Dorsolateral prefrontal cortex (tissue), 122 donors: ENCODE measurements at places on chromosomes 4 and X.

DNA sequence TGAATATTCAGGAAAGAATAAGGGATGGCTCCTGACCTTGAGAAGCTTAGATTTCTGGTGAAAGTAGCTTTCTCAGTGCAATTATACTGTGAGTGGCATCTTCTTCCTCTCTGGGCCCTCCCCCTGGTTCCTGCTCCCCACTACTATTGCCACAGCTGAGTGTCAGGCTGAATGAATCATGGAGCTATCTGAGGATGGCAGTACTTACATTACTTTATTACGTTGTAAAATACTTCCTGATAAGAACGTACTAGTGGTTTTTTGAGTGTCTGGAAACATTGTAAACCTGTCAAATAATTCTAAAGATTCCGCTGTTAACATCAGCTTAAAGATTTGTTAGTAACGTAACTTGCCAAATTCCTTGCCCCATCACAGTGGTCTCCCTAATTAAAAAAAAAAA lies 36.2 kb downstream of the ARHGAP10 start:
- no peak for DNase-seq

- no peak for DNase-seq
These were observed 156.9 kb downstream of the AFAP1 start for GRCh38 chr4:7782783-7783182.

GRCh38 chr4:72701987-72702819 lies 133.2 kb upstream of the ADAMTS3 start:
- no peak for DNase-seq

- no peak for DNase-seq
These were observed 750 bp downstream of the TMEM129 start for GRCh38 chr4:1720163-1720983.

- DNase-seq: no peak
These were observed 323.1 kb downstream of the KCNIP4 start for GRCh38 chr4:21625447-21625846.

- no peak for DNase-seq
These were observed 89.7 kb downstream of the PDHA2 start for GRCh38 chr4:95929448-95930064.

DNA sequence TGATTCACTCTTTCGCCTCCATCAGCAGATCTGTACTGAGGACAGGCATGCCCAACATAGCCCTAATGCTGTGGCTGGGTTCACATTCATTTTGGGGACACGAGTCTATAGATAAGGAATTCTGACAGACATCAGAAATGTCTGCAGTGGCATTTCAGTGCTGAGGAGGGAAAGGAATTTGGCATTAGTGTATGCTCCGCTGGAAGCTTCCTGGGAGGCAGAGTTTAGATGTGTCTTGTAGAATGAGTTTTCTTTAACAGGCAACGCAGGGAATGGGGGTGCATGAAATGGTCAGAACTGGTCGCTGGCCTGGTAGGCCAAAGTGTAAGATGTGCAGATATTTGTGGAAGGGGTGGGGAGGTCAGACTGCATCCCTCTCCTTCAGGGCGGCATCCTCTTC lies 43.5 kb upstream of the ZNF518B start:
- DNase-seq: no peak

- DNase-seq: no peak
These were observed 176.8 kb downstream of the LARP7 start for GRCh38 chr4:112813790-112814189.

- DNase-seq: no peak
These were observed 30.4 kb upstream of the CPLX1 start for GRCh38 chr4:856225-856901.

GRCh38 chr4:55075823-55076716 lies 49.3 kb downstream of the KDR start:
- no peak for DNase-seq

- no peak for DNase-seq
These were observed 761.8 kb downstream of the TRAM1L1 start for GRCh38 chr4:116323606-116324005.

DNA sequence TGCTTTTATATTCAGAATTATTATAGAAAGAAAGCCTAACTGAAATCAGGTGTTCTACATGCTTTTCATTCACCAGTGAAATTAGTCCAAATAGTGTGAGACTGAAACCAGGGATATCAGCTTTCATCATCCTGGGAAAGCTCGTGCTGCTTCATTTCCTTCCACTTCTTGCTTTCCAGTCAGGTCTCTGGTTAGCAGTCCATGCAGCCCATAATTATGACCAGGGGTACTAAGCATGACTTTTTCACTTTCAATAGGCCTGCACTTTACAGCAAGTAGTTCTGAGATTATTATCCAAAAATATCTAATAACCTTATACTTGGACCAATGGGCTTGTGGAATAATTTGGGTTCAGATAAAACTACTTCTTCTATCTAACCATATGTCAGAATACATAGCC lies 673.2 kb upstream of the MAGEB2 start:
- no peak for DNase-seq

DNA sequence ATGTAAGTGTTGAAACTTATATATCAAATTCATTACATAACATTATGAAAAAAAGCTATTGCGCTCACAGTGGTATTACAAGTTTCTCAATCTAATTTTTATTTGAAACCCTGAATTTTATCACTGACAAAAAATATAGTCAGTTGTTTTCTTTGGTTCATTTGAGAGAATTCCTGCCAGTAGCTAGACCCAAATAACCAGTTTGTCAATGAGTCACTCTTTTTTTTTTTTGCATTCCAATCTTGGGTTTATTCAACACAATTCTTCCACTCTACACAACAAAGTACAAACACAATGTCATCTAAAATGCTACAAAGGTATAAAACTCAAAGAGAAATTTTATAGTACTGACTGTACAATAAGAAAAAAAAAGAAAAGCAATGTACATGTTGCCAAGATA lies 13.1 kb downstream of the HPF1 start:
- no peak for DNase-seq

- DNase-seq: peak; percentile 73
These were observed at the start of gene BEX3 for GRCh38 chrX:103376118-103376978. Gene BEX3 (plus strand): TSS chrX:103376538. CDS start chrX:103377522, 984 bp downstream.

GRCh38 chr4:80540785-80541469 lies 205.4 kb downstream of the CFAP299 start:
- DNase-seq: no peak

DNA sequence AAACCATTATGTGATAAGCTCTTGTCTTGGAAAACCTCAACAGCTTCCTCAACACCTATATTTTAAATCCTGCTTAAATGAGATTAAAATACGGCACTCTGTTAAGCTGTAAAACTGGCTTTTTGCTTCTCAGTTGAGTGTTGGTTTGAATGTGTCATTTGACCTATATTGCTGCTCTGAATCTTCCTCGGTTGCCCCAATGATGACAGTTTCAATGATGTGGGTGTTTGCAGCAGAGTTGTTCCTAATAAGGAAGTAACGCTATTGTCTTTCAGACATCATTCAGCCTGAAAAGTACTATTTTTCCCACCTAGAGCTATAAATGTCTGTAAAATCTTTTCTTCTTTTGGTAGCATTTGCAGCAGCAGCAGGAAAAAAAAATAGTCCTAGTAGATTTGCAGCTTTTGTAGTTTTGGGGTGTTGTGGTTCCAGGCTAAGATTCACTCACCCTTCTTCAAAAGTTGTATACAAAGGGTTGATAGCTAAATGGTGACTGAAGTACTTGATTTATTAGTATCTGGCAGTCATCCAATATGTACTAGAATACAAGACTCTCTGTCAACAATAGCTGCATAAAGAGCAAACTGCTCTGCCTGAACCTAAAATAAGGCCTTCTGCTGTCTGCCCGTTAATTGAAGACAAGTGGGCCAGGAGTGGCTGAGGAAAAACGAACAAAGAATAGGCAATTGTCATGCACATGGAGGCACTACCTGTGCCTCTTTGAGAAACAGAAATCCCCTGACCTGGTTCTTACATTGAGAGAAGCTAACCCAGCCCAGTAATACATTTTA lies 333.1 kb downstream of the IL1RAPL1 start:
- DNase-seq: no peak

DNA sequence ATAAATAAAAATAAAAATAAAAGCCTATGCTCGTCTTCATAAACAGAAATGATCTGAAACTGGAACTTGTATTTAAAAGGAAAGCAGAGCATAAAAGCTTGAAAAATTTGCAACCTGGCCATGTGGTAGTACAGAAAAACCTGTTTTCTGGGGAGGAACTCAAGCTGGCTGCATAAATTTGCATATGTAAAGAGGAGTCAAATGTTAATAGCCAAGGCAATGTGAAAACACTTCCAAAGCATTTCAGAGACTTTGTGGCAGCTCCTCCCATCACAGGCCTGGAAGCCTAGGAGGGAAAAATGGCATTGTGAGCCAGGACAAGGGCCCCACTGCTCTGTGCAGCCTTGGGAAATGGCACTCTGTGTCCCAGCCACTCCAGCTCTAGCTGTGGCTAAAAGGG lies 727.9 kb upstream of the DIAPH2 start:
- DNase-seq: no peak

GRCh38 chrX:63506320-63506719 lies 155.2 kb upstream of the SPIN4 start:
- no peak for DNase-seq

GRCh38 chrX:65576160-65576559 lies 41.6 kb upstream of the LAS1L start:
- DNase-seq: no peak

DNA sequence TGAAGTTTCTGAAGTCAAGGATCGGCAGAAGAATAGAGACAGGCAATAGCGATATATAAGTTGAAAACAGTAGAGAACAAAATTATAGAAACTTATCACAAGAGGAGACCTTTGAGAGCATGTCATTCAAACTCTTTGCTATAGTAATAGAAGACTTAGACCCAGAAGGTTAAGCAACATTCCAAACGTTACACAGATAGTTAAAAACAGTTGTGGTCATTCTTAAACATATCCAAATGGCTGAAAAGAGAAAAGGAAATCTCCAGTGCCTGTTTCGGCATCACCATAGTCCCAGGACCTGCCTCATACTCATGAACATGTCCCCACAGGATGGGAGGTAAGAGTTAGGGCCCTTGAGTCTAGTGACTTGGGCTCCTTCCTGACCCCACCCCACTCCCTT lies 258.1 kb upstream of the NOCT start:
- no peak for DNase-seq

GRCh38 chr4:152408514-152409327 lies 127.2 kb downstream of the FBXW7 start:
- no peak for DNase-seq

DNA sequence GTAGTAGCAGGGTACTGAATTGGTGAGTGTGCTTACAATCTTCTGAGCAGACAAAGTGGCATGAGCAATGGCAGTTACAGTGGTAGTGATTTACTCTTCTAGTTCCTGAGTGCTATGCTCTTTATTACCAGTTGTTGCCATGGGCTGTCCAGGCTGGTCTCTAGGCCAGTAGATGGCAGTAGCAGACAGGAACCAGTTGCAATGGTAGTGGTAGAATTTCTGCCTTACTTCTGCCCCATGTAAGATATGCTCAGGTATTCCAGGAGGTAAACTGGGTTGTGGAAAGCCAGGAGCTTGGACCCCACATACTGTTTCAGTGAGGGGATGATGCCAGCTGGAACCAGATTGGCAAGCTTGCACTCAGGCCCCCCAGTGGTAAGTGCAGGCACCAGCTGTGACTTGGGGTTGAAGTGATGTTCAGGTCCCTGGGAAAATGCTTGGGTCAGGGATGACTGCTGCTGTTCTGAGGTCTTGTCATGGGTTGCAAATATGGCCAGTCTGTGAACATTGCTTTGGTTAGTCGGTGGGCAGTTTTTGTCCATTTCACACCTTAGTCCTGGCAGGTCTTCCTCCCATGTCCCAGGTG lies 63.0 kb upstream of the ZXDB start:
- DNase-seq: no peak

GRCh38 chrX:110419512-110419911 lies 60.9 kb downstream of the RTL9 start:
- no peak for DNase-seq

DNA sequence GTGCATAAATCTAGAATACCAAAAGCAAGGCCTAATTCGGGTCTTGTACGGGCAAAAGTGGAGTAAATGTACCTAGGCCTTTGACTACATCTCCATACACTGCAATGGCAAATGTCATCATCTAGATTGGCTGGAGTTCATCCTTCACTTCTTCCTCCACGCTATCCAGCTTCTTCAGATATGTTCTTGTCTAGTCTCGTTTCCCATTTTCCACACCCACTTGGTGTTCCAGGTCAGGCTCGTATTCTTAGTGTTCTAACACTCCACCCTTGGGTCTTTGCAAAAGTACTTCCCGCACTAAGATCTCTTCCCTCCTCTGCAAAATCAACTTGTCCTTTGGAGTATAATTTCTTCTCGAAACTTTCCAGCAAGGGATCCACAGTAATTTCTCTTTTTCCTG lies 1.4 kb downstream of the COQ2 start:
- no peak for DNase-seq

GRCh38 chr4:158046345-158046744 lies 126.5 kb downstream of the GASK1B start:
- no peak for DNase-seq

DNA sequence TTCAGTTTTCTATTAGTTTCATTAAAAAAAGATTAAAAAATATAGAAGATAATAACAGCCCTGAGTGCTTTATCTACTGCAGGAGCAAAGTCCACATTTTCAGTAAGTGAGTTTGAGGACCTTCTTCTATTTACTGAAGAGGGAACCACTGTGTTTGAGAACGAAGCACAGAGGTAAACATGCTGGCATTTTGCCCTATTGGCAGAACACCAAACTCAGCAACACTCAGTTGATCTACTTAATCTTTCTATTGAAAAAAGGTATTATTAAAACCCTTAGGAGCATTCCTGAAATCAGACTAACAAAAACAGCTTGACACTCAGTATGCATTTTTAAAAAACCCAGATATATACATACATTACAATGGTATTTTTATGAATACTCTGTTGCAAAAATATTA lies 1496.7 kb downstream of the TECRL start:
- no peak for DNase-seq

DNA sequence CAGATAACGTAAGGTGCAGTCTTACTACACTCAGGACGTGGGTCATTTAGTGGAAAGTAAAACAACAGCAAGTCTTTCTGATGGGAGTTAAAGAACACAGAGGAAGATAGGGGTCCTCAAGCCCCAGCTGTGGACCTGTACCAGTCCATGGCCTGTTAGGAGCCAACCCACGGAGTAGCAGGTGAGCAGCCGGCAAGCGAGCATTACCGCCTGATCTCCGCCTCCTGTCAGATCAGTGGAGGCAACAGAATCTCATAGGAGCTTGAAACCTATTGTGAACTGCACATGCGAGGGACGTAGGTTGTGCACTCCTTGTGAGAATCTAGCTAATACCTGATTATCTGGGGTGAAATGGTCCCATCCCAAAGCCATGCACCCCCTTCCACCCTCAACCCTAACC lies 1180.8 kb downstream of the FSTL5 start:
- no peak for DNase-seq

- DNase-seq: no peak
These were observed 70.4 kb downstream of the METTL14 start for GRCh38 chr4:118755438-118756226.

DNA sequence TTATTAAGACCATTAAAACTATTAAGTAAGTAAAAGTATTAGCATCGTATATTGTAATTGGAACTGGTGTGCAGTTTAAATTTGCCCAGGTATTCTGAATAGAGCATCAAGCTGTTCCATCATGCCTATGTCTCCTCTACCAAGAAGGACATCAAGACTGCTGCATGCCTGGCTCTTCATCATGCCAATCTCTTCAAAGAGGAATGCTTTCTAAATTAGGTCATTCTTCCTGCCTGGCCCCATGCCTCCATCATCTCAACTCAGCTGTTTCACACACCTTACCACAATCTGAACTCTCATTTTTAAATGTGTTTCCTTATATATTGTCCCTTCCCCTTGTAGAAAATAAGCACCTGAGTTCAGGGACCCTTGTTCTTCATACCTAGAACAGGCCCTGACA lies 270.5 kb upstream of the PPARGC1A start:
- no peak for DNase-seq

- no peak for DNase-seq
These were observed 28.8 kb downstream of the FAM199X start for GRCh38 chrX:104195013-104195412.

GRCh38 chrX:19846995-19847790 lies 40.2 kb downstream of the SH3KBP1 start:
- no peak for DNase-seq
